ENCODE measurements at places on chromosomes 7 and 10.

DNA sequence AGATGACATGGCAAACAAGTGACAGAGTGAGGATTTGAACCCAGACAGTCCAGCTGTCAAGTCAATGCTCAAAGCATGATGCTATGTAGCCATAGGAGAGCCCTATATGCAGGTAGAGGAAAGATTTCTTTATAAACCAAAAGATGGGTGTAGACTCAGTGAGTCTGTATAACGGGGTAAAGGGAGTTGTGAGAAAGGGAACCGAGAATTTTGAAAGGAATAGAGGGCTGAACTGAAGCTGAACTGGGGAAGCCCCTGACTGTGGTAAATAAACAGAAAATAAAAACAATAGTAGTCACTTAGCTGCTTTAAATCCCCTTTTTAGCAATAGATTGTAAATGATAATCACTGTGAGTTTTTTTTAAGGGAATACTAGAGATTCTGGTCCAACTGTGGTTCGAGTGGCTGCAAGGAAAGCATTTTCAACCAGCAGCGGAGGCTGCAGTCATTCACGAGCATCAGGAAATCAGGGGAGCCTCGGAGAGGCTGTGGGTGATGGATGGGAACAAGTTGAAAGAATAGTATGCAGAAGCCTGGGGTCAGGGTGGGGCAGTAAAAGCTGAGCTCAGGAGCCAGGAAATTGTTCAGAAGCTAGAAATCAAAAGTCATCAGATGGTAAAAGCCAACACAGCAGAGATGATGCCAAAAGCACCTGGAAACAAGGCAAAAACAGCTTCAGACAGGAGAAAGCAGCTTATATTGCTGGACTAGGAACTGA lies 393.5 kb downstream of the GFRA1 start:
- no peak for DNase-seq
- no peaks in the 10 kb centered on the region for H3K27me3 ChIP-seq
- H3K4me1 ChIP-seq, result no peaks in the 10 kb centered on the region
- H3K36me3 ChIP-seq, result no peaks in the 10 kb centered on the region

- no peaks in the 10 kb centered on the region for H3K27me3 ChIP-seq
- peak; percentile 55 for DNase-seq
- H3K36me3 ChIP-seq, result no peaks in the 10 kb centered on the region
- H3K4me1 ChIP-seq, result no peaks in the 10 kb centered on the region
- no peak overlapping the region for H3K4me3 ChIP-seq
Observed at GRCh38 chr7:114865564-114865963, 56.3 kb upstream of the MDFIC start.

GRCh38 chr10:75358835-75359421 lies 42.6 kb downstream of the ZNF503 start:
- H3K4me1 ChIP-seq, result no peaks in the 10 kb centered on the region
- DNase-seq, result no peak
- peaks cover 5% of the 10 kb centered on the region for H3K27me3 ChIP-seq
- H3K4me3 ChIP-seq, result no peak overlapping the region
- H3K27ac ChIP-seq, result no peak overlapping the region
- no peaks in the 10 kb centered on the region for H3K36me3 ChIP-seq

DNA sequence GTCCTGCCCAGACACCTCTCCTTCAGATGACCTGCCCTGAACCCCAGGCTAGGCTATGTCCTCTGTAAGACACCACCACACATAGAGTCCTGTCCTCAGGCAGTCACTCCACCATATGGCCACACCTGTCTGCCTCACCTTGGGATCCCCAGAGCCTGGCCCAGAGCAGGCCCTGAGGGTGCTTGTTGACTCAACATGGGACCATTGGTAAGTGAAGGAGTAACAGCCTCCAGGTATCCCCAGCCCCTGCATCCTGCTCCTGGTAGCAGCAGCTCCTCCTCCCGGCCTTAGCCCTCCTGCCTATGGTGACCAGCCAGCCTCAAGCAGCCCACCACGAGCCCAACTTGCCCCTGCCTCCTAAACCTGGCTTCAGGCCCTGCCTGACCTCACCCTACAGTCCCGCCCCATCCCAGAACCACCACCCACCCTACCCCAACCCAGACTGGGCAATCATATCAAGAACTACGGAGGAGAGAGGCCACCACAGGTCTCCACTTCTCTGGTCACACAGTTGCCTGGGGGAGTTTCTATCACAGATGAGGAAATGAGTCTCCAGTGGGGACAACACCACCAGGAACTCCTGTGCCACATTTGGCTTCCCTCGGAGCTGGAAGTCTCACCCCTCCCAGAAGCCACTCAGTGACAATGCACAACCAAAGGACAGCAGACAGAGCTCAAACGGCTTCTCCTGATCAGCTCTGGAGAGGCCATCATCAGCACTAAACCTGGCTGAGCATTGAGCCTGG lies 136.6 kb downstream of the GRID1 start:
- H3K4me3 ChIP-seq, result no peak overlapping the region
- no peak overlapping the region for H3K27ac ChIP-seq
- H3K4me1 ChIP-seq, result no peaks in the 10 kb centered on the region

- H3K27ac ChIP-seq, result no peak overlapping the region
- H3K27me3 ChIP-seq, result no peaks in the 10 kb centered on the region
- H3K4me3 ChIP-seq, result no peak overlapping the region
- H3K4me1 ChIP-seq, result peaks cover 7% of the 10 kb centered on the region
- DNase-seq, result no peak
Observed at GRCh38 chr10:131080571-131080970, 230.9 kb downstream of the TCERG1L start.

GRCh38 chr10:24097751-24098207 lies 111.2 kb upstream of the KIAA1217 start:
- H3K27me3 ChIP-seq, result no peaks in the 10 kb centered on the region
- no peaks in the 10 kb centered on the region for H3K36me3 ChIP-seq
- no peak for DNase-seq
- no peak overlapping the region for H3K27ac ChIP-seq
- no peaks in the 10 kb centered on the region for H3K4me1 ChIP-seq
- no peak overlapping the region for H3K4me3 ChIP-seq

- no peak overlapping the region for H3K4me3 ChIP-seq
- DNase-seq, result no peak
- no peak overlapping the region for H3K27ac ChIP-seq
- H3K4me1 ChIP-seq, result no peaks in the 10 kb centered on the region
- H3K27me3 ChIP-seq, result no peaks in the 10 kb centered on the region
- no peaks in the 10 kb centered on the region for H3K36me3 ChIP-seq
Observed at GRCh38 chr7:154503962-154504550, 451.9 kb downstream of the DPP6 start.

- H3K27ac ChIP-seq, result no peak overlapping the region
- no peaks in the 10 kb centered on the region for H3K4me1 ChIP-seq
- no peaks in the 10 kb centered on the region for H3K27me3 ChIP-seq
Observed at GRCh38 chr10:36033808-36034207, 391.7 kb upstream of the FZD8 start.

GRCh38 chr10:131075218-131075770 lies 236.2 kb downstream of the TCERG1L start:
- DNase-seq, result no peak
- H3K4me3 ChIP-seq, result no peak overlapping the region
- H3K36me3 ChIP-seq, result no peaks in the 10 kb centered on the region
- no peaks in the 10 kb centered on the region for H3K27me3 ChIP-seq
- no peaks in the 10 kb centered on the region for H3K4me1 ChIP-seq

- no peak within 1 kb of the TSS for H3K4me3 ChIP-seq
- H3K4me1 ChIP-seq, result no peaks in the 10 kb centered on the region
- no peak within 1 kb of the TSS for H3K27ac ChIP-seq
- no peaks in the 10 kb centered on the region for H3K27me3 ChIP-seq
- no peaks in the 10 kb centered on the region for H3K36me3 ChIP-seq
Observed at GRCh38 chr7:102912742-102913141, at the start of gene LRRC17. Gene LRRC17, plus strand, starts transcription at chr7:102913000. Its CDS starts 20,914 bp downstream, at chr7:102933914.

GRCh38 chr7:128322040-128322643 lies 21.6 kb downstream of the RBM28 start:
- no peak overlapping the region for H3K27ac ChIP-seq
- peaks cover 28% of the 10 kb centered on the region for H3K4me1 ChIP-seq
- no peak overlapping the region for H3K4me3 ChIP-seq
- no peak for DNase-seq
- H3K36me3 ChIP-seq, result peaks cover 67% of the 10 kb centered on the region

GRCh38 chr10:88089498-88089897 lies 226.1 kb downstream of the PTEN start:
- peaks cover 36% of the 10 kb centered on the region for H3K4me1 ChIP-seq
- peaks cover 12% of the 10 kb centered on the region for H3K27me3 ChIP-seq
- no peak for DNase-seq
- no peak overlapping the region for H3K27ac ChIP-seq
- H3K4me3 ChIP-seq, result no peak overlapping the region
- no peaks in the 10 kb centered on the region for H3K36me3 ChIP-seq

DNA sequence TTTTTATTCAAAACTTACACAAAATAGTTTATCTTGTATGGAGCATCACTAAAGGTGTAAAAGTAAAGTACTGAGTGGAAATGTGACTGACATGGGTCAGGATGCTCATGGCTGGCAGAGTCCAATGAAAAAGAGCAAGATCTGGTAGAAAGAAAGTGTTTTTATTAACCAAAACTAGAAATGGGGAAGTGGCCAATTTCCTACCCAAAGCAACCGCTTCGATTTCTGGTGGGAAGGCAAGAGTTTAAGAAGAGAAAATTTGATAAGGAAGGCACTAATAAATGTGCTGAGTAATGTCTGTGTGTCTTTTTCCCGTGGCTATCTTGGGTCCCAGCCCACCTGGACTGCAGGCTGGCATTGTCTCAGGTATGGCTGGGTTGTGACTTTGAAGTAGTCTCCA lies 277.7 kb downstream of the ANKRD7 start:
- no peak overlapping the region for H3K4me3 ChIP-seq
- no peak for DNase-seq
- no peaks in the 10 kb centered on the region for H3K27me3 ChIP-seq
- H3K36me3 ChIP-seq, result no peaks in the 10 kb centered on the region
- no peak overlapping the region for H3K27ac ChIP-seq
- no peaks in the 10 kb centered on the region for H3K4me1 ChIP-seq

DNA sequence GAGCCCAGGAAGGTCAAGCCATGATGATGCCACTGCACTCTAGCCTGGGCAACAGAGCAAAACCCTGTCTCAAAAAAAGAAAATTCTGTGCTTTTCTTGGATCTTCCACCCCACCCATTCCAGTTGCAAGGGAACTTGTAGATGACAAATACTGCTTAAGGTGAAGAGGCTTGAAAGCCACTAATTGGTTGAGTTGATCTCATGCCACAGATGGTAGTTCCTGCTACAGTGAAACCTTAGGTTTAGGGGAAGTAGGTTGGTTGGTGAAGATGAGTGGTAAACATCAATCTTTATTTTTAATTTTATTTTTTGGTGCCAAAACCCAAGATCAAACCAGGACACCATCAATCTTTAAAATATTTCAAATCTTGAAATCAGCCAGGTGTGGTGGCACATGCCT lies 2.9 kb upstream of the GDI2 start:
- DNase-seq, result no peak
- H3K27me3 ChIP-seq, result no peaks in the 10 kb centered on the region
- peaks cover 71% of the 10 kb centered on the region for H3K4me1 ChIP-seq
- H3K4me3 ChIP-seq, result no peak overlapping the region

DNA sequence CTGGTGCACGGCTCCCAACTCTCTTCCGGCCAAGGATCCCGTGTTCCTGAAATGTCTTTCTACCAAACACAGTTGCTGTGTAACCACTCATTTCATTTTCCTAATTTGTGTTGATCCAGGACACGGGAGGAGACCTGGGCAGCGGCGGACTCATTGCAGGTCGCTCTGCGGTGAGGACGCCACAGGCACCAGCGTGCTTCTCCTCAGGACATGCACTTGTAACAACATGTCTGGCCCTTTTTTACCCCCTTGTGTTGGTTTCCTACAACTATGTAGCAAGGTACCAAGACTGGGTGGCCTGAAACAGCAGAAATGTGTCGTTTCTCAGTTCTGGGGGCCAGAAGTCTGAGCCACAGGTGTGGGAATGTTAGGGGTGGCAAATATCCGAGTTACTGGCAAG lies 18.2 kb downstream of the CALML5 start:
- peaks cover 11% of the 10 kb centered on the region for H3K4me1 ChIP-seq
- H3K27ac ChIP-seq, result no peak overlapping the region
- no peaks in the 10 kb centered on the region for H3K27me3 ChIP-seq
- DNase-seq, result no peak

DNA sequence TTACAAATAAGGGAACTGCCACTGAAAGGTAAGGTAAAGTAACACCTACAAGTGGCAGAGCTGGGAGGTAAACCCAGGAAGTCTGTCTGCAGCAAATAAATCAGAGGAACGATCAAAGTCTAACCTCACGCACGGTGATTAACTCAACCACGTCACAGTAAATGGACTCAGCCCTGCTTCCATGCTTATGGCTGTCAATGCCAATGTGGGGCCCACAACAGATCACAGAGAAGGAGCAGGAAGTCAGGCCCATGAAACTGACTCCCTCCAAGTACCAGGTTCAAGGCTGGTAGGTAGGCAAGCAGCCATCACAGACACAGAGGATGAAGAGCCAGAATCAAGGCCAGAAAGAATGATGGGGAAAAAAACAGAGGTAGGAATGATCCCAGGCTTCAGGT lies 38.0 kb upstream of the ACSL5 start:
- H3K36me3 ChIP-seq, result no peaks in the 10 kb centered on the region
- peaks cover 22% of the 10 kb centered on the region for H3K4me1 ChIP-seq
- DNase-seq, result no peak
- H3K27me3 ChIP-seq, result peaks cover 12% of the 10 kb centered on the region
- no peak overlapping the region for H3K27ac ChIP-seq

DNA sequence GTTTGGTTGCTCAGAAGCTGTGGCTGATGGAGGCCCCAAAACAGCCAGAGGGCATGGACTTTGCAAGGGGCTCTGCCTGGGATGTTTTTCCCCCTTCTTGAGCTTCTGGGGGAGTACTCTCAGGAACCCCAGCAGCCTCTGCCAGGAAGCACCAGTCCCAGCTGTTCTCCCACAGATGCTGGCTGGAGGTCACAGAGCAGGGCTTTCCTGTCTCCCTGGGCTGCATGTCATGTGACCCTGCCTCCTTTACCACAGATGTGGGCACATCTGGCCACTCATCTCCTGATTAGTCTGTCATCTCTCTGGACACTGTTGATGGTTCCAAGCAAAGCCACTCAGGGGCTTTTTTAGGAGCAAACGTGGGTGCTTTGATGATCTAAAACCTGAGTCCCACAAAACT lies 136.7 kb downstream of the NEURL1 start:
- no peaks in the 10 kb centered on the region for H3K4me1 ChIP-seq
- DNase-seq, result no peak
- H3K36me3 ChIP-seq, result no peaks in the 10 kb centered on the region
- H3K4me3 ChIP-seq, result no peak overlapping the region

- H3K36me3 ChIP-seq, result no peaks in the 10 kb centered on the region
- peaks cover 11% of the 10 kb centered on the region for H3K27me3 ChIP-seq
- no peak overlapping the region for H3K4me3 ChIP-seq
- no peak for DNase-seq
- H3K27ac ChIP-seq, result no peak overlapping the region
Observed at GRCh38 chr7:42110333-42110732, 126.7 kb downstream of the GLI3 start.

DNA sequence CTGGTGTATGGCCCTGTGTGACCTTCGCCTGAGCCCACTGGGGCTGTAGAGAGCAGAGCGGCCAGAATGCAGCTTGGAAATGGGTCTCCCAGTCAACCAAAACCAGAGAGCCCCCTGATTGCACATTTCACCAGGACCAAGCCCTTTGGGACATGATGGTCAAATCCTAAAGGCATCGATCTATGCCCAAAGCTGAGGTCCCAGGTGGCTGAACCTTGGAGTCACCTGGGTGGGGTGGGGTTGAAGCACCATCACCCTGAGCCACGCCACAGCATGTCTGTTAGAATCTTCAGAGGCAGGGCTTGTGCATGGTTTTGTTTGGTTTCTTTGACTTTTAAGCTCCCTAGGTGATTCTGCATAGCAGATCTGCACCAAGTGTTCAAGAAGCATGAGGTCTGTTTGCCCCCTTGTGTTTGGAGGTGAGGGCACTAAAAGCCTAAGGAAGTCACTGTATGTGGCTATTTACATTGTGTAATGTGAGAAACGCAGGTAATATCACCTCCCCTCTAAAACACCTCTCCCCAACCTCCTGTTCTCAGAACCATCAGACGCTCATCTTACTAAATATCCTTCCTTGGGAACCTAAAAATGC lies 9.6 kb downstream of the PKD1L1 start:
- H3K36me3 ChIP-seq, result no peaks in the 10 kb centered on the region
- H3K4me3 ChIP-seq, result no peak overlapping the region
- no peak for DNase-seq

All from activated naive CD8-positive, alpha-beta T cell treated with anti-CD3 and anti-CD28 coated beads, Interleukin-2, amount 50 U/mL, for 24 hours (primary cell).